ENCODE measurements at places on chromosomes 16 and 17. TPM values are rescaled to one million over a fixed set of nuclear protein-coding genes. Genes with fewer than 3 reads are reported as not detected.

DNA sequence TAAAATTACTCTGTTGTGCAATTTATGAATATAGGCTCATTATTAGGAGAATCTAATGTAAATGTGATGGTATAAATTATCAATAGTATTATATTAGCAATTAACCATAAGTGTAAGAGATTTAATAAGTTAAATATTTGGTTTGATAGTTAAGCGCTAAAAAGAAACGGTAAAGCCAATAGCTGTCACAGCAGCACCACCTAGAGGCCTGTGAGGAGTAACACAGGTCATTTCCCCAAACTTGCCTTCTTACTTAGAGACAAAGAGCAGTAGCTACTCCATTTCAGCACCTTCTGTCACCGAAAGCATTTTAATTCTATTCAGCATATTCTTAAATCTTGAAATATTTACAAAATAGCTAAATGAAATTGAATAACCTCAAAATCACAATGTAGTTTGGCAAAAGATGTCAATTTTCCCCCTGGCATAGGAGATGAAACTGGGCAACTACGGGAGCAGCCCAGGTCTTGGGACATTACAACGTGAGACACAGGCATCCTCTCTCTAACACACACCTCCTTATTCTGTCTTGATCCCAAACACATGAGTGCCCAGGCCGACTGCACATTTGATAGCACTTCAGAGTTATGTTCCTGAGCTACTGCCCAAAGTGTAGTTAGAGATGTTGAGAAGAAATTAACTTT is 14.3 kb upstream of the DYNLRB2 start:
- DNase-seq: peak; percentile 41
- no peak overlapping the region for H3K4me3 ChIP-seq
- H3K4me1 ChIP-seq: no peaks in the 10 kb centered on the region
- peaks cover 5% of the 10 kb centered on the region for H3K27me3 ChIP-seq

The CTRB1 gene
- not detected for total RNA-seq

The SLFN14 gene
- 7.2 TPM for total RNA-seq

The ZNF821 gene
- 14.1 TPM for total RNA-seq

The AXIN1 gene
- total RNA-seq: 38.9 TPM

The MPV17L gene
- not detected for total RNA-seq

The BICDL2 gene
- not detected for total RNA-seq

Measured in T-helper 17 cell (primary cell).